Stimulated activated CD8-positive, alpha-beta memory T cell treated with anti-CD3 and anti-CD28 coated beads, Interleukin-4, amount 100 ng/mL, for 1 hour (primary cell): ENCODE measurements at places on chromosomes 2 and 18.

GRCh38 chr2:172082944-172083627, 2.2 kb upstream of the DLX1 start:
- no peak for DNase-seq

- no peak for DNase-seq
Measured at GRCh38 chr2:85164145-85164569, 31.0 kb downstream of the TCF7L1 start.

DNA sequence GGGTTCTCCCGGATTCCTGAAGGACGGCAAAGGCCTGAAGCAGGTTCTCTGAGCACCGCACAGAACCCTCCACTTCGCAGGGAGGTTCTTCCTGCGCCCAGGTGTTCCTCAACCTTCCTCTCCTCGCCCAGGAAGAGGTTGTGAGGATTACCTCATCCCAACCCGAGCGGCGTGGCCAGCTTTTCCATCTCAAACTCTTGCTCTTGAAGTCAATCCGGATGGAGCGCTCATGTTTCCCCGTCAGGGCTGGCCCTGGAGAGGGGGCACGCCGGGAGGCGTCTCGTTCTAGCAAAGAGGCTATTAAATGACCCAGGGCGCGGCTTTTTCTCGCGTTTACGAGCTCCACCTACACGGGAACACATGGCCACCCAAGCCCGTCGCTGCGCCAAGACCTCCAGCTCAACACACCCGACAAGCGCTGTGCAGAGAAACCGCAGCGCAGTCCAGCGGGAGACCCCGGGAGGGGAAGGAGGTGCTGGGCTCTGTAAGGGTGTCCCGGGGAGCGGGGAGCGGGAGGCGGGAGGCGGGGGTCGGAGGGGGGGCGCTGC, 540 bp upstream of the RAB10 start:
- DNase-seq = peak; percentile 3

DNA sequence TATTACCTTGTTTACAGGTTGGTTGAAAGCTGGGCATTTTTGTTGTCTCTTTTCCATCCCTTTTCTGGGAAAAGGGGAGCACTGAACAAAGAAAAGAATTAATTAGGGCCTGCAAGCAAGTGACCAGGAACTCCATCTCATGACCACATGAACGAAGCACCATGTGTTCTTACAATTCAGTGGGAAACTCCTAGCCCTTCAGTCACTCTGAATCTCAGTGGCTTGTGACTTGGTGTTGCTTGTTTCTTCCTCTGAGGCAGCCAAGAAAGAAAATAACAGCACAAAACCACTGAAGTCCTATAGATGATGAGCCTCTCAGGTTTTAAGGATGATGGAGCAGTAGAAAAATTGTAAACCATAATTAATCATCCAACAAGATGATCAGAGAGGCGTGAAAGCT, 129.1 kb upstream of the CAB39 start:
- DNase-seq = no peak

- no peak for DNase-seq
Measured at GRCh38 chr2:138104071-138104470, 139.8 kb downstream of the HNMT start.

GRCh38 chr2:48483916-48484315, 46.0 kb upstream of the STON1 start:
- DNase-seq = no peak

GRCh38 chr2:226623587-226624368, 175.8 kb downstream of the IRS1 start:
- DNase-seq = no peak

- no peak for DNase-seq
Measured at GRCh38 chr2:186917866-186918265, 68.9 kb upstream of the ZSWIM2 start.

DNA sequence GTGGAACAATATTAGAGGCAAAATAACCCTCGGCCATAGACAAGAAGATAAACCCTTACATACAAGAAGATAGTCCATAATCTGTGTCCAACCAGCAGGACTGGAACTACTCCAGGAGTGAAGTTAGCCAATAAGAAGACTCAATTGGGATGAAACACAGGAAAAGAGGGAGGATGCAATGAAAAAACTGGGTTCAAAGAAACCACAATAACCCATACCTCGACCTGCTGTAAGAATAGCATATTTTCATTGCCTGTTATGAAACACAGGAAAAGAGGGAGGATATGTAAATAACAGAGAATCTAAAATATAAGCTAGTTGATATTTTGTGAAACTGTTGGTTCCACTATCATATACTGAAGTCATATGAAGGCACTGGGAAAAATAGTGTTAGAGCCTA, 87.1 kb upstream of the CSRNP3 start:
- no peak for DNase-seq

- DNase-seq = no peak
Measured at GRCh38 chr2:127584516-127585033, 49.1 kb downstream of the MYO7B start.

- DNase-seq = no peak
Measured at GRCh38 chr18:37334631-37335408, 230.8 kb downstream of the CELF4 start.

- no peak for DNase-seq
Measured at GRCh38 chr18:1994471-1994870, 576.8 kb downstream of the METTL4 start.

GRCh38 chr2:227464361-227464760, 7.6 kb upstream of the AGFG1 start:
- DNase-seq = no peak

DNA sequence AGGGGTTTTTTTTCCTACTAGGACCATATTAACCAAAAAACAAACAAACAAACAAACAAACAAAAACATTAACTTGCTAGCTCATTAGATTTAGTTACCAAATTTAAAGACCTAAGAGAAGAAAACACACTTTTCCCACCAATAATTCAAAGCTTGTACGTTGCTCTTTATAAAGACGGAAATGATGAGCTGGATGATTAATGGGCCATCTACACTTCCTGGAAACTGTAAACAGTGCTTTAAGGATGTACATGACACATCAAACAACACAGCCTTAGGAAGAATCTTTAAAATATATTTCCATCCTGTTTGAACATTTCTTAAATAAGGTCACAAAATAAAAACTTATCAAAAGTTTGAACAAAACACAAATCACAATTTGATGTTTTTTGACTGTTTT, 982 bp downstream of the BMP10 start:
- DNase-seq = no peak

GRCh38 chr18:11883153-11883552, 25.0 kb downstream of the MPPE1 start:
- no peak for DNase-seq

- no peak for DNase-seq
Measured at GRCh38 chr2:218985325-218986091, 524 bp upstream of the FEV start.

GRCh38 chr2:96824079-96824870, 8.2 kb downstream of the CNNM3 start:
- DNase-seq = no peak

GRCh38 chr2:7706791-7707190, 789.6 kb downstream of the RNF144A start:
- no peak for DNase-seq

- no peak for DNase-seq
Measured at GRCh38 chr18:69158944-69159343, 241.7 kb upstream of the DOK6 start.

- DNase-seq = no peak
Measured at GRCh38 chr18:78125206-78125896, 854.3 kb upstream of the SALL3 start.

- no peak for DNase-seq
Measured at GRCh38 chr2:107430006-107430405, 396.7 kb upstream of the RGPD4 start.

DNA sequence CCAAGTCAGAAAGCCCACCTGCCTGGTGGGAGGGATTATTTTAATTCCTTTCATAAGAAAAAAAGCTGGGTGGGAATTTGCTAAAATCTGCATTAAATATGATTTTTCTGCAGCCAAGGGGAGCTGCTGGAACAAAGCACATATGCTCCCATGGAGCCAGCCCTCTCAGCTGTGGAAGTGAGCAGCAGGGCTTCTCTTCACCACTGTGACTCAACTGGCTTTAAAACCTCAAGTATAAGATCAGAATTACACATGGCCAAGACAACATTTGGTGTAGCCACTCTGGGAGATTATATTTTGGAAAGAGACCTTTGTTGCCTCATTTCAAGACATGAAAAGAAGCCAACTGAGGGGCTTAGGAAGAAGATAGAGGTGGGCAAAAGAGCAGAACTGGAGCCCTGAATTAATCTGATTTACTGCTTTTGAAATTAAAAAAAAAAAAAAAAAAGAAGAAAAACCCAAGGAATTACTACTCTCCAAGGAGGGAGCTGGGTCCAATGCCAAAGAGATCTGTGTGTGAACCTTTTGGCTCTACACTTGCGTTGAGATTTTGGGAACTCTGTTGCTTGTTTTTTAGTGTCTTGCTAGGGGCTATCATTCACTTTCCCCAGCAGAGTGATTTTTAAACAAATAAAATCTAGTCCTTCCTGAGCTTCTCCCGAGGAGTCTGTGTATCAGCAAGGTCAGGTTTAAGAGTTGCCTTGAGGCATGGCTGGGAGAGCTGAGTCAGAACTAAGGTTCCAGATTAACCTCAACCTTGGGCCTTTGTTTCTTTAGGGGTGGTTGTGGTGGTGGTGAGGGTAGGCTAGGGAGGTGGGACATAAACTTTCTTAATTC, 6.0 kb downstream of the LHCGR start:
- no peak for DNase-seq

- no peak for DNase-seq
Measured at GRCh38 chr18:58096658-58097057, 52.6 kb downstream of the NEDD4L start.

DNA sequence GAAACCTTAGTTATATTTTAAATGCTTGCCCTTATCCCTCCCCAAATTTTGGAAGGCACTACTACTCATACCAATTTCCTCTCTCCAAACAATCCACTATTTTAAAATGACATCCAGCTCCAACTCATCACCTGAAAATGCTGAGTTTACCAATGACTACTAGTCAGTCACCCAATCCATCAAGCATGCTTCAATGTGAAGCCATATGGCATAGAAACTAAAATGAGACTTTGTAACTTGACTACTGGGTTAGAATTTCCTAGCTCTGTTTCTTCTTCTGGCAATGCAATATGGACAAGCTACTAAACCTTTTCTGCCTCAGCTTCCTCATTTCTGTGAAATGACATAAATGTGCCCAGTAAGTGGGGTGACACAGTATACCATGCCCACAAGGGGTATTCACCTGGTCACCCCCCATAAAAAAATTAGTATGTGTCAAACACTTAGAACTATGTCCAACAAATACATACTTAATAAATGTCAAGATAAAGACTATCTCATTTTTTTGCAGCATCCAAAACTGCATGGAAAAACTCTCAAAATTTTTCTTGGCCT, 10.0 kb upstream of the STPG4 start:
- DNase-seq = no peak

DNA sequence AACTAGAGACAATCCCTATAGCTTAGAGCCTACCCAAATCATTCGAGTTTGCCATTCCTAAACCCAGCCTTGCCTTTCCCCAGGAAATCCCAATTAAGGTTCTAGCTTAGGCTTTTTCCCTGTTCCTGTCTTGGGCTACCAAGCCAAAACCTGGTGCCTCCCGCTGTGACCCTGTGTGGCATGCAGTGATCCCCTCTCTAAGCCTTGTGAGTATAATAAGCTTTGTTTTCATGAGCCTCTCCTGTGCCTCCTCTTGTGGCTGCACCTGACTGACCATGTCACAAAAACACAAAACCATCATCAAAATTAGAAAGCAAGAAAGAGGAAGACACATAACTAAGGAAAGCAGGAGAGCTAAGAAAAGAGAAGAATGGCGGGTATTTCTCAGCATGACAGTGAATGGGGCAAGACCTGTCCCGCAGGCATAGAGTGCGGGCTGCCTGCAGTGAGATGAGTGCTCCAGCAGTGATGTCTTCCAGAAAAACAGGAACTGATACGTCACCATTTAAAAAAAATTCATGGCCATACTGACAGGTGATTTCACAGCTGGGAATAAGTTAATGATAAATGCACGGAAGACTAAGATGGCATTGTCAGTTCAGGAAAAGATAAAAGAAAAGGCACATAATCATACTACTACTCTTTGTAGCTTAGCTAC, 9.2 kb upstream of the PAIP2B start:
- no peak for DNase-seq

DNA sequence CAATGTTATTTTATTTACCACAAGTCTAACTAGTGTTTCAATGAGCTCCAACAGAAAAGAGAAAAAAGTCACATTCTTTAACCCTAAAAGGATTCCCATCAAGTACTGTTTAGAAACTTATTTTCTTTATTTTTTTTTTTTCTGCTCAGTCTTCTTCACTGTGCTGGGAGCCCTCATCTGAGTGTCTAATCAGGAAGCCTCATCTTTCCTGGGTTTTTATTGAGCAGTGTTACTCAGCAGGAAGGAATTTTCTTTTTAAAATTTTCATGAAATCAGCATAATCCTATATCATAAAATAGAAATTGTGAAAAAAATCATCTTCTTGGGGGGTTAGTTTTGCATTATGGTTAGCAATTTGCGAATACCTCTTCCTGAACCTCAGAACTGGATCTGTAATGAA, 453.8 kb downstream of the CDH2 start:
- no peak for DNase-seq

DNA sequence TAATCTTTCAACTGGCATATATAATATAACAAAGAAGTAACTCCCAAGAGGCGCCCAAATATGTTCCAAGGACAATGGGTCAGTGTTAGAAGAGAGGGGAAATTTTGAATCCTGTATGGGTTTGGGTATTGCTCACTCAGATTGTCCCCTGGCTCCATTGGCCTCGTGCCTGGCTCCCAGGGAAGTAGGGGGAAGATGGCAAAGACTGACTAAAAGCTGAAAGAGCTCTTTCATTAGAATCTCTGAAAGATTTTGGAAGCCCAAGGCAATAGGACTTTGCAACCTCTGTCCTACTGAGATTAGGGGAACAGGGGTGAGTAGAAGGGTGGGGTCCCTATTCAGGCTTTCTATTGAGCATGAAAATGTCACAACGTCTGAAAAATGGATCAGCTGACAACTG, 1272.8 kb upstream of the ZEB2 start:
- DNase-seq = no peak

GRCh38 chr2:42424033-42424432, 63.0 kb upstream of the COX7A2L start:
- DNase-seq = no peak

DNA sequence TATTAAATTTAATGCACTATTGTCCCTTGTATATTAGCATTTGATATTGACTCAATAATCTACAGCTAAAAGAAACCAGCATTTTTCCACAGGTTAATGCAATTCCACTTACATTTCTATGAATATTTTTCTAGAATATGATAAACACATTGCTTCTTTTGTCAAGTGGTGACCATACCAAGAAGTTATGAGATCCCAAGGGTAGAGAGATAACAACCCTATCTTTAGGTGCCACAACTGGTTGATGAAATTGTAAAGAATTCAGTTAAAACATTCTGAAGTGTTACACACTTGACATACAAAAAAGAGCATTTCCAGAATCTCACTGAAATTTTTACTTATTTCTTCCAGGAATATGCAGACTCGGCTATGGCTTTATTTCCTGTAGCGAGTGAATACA, 56.0 kb downstream of the ABCG8 start:
- DNase-seq = no peak

GRCh38 chr18:25875551-25876240, 214.7 kb downstream of the SS18 start:
- no peak for DNase-seq
